ENCODE measurements at places on chromosomes 1 and 21.

- no peak for DNase-seq
Observed at GRCh38 chr1:65387821-65388220, 32.6 kb upstream of the LEPR start.

- DNase-seq: no peak
Observed at GRCh38 chr1:28631713-28632112, 11.2 kb downstream of the TAF12 start.

- DNase-seq: peak; percentile 93
Observed at GRCh38 chr1:25760871-25761270, 39.1 kb upstream of the SELENON start.

DNA sequence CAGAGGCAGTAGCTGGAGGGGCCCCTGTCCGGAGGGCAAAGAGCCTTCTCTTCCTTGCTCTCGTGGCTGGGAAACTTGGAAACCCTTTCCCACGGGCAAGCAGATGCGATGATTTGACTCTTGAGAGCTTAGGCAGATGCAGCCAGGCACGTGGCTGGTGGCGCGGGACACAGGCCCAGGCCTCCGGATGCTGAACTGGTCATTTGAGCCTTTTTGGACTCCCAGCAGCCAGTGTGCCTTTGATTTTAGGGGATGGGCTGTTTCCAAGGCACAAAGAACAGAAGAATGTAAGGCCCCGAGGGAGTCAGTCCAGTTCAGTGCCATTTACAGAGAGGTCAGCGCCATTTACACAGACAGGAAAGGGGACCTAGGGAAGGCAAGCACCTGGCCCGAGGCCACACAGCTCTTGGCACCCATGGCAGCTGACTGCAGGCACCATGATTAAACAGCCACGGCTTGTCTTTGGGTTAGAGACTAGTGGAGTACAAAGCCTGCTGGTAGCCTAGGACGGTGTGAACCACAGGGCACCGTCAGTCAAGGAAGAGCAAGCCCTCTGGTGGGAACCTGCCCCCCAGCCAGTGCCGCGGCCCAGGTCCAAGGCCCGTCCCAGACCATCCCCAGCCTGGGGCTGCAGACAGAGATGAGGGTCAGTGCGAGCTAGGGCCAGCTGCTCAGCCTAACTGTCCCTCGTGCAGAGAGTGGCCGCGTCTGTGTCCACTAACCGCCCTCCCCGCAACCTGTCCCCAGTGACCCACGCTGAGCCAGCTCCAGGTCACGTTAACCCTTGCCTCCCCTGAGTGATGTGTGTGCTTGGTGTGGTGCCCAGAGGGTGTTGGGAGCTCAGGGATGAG is 20.4 kb upstream of the CCDC27 start:
- no peak for DNase-seq

DNA sequence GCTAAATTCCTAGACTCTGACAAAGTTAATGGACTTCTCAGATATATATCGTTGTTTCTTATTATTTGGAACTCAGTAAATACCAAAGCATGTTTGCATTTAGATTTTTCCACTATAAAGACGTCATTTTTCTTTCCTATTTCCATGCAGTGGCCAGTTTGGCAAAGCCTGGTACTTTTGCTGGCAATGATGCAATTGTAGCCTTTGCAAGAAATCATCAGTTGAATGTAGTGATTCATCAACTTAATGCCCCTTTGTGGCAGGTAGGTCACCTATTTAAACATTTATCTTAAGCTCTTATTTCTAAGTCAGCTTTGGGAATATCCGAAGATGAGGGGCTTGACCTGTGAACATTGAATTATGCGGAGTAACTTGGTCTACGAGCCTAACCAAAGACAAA is 12.0 kb downstream of the OTUD3 start:
- DNase-seq: no peak

GRCh38 chr1:161020509-161021164 is at the start of gene F11R:
Gene F11R (minus strand): TSS chr1:161021152. CDS start chr1:161021073, 79 bp downstream.
- DNase-seq: peak; percentile 84

GRCh38 chr1:44367944-44368343 is 12.9 kb upstream of the ERI3 start:
- DNase-seq: no peak

- DNase-seq: no peak
Observed at GRCh38 chr1:91381844-91382243, 22.8 kb downstream of the HFM1 start.

- DNase-seq: peak; percentile 83
Observed at GRCh38 chr1:25796811-25797458, 3.1 kb upstream of the SELENON start.

- no peak for DNase-seq
Observed at GRCh38 chr1:223709598-223709997, 2.7 kb upstream of the CAPN2 start.

DNA sequence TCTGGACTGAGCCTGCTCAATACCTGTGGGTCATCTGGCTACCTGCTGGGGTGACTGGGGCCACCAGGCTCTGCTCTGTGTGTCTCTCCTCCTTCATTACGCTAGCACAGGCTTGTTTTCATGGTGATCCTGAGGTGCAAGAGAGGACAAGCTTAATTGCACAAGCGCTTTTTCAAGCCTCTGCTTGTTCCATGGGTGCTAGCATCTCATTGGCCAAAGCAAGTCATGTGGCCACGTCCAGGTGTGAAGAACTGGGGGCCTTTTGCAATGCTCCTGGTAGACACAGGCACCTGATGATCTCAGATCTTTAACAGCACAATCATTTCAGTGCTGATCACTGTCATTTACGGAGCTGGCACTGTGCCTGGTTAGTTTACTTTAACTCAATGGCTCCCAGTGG is 114.6 kb downstream of the KAZN start:
- DNase-seq: no peak

DNA sequence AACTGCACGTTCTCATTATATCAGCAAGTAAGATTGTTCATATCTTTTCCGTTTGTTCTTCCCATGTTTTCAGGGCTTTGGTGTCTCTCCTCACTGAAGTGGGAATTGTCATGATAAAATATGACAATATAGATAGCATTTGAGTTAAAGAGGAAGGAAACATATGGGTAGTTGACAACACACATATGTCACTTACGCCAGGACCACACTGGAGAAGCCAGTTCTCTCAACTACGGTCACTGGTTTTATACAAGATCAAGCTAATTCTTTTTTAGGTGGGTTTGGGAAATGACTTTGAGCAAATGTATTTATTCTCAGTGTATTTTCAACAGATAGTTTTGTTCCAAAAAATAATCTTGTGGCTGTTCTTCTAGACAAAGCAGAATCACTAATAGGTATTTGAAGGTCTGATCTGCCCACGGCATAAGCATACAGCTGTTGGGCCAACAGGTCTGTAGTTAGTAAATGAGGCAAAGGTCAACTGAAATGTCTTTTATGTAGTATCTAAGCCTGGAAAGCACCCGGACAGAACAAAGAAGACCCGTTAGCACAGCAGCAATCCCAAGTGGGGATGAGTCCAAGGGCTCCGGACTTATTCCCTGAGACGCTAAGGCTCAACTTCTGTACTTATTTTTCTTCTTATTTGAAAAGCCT is 433.6 kb upstream of the ZP4 start:
- DNase-seq: no peak

GRCh38 chr1:24341260-24341659 is 22.1 kb downstream of the GRHL3 start:
- peak; percentile 21 for DNase-seq

DNA sequence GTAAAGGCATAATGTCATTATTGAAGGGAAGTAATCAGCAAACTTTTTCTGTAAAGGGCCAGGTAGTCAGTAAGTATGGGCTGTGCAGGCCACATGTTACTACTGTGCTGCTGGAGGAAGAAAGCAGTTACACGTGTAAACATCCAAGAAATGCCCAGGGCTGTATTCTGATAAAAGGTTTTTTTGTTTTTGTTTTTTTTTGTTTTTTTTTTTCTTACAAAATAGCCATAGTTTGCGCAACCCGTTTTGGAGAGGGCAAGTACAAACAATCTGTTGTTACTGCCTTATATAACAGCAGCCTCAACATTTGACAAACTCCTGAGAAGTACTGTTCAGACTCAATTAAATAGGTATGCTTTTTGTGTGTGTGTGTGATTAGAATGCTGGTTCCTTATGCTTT is 26.7 kb upstream of the MTMR11 start:
- no peak for DNase-seq

GRCh38 chr1:60891281-60891680 is 191.1 kb upstream of the NFIA start:
- DNase-seq: no peak

DNA sequence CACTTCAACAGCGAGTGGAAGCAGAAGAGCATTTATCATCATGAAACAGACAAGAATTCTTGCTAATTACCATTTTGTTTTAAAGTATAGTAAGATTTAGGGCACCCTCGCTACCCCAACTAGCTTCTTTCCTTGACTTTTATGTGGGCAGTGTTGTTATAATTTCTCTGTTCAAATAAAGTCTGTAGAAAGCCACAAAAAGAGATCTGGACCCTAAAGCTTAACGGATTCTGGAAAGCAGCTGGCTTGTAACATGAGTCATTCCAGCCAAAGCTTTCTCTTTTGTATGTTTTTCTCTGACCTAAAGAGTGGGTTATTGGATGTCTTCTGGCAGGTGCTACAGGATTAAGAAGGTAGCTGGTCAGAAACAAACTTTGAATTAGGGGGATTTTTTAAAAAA is 37.4 kb downstream of the RUNX1 start:
- DNase-seq: no peak

- no peak for DNase-seq
Observed at GRCh38 chr1:158028969-158029368, 35.5 kb downstream of the KIRREL1 start.

- no peak for DNase-seq
Observed at GRCh38 chr21:45226540-45227326, 61.0 kb downstream of the POFUT2 start.

- no peak for DNase-seq
Observed at GRCh38 chr21:24316277-24316922, 1290.9 kb downstream of the MRPL39 start.

DNA sequence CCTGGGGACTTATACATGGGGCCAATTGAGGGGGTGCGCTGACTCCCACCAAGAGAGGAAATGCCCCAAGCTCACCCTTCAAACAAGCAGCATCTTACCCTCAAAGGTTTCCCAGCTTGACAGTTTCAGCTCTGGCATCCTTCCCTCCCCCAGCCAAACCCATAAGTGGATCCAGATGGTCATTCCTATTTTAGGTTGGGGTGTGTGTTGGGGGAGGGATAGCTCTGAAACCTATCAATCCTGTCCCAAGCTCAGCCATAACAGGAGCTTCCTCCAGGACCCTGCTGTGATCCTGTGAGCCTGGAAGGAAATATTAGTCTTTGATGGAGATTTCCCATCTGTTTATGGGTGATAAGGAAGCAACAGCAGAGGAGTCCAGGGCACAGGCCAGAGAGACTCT is 3.4 kb upstream of the TMEM222 start:
- DNase-seq: no peak

- DNase-seq: peak; percentile 21
Observed at GRCh38 chr1:229024528-229025130, 246.3 kb upstream of the RAB4A start.

DNA sequence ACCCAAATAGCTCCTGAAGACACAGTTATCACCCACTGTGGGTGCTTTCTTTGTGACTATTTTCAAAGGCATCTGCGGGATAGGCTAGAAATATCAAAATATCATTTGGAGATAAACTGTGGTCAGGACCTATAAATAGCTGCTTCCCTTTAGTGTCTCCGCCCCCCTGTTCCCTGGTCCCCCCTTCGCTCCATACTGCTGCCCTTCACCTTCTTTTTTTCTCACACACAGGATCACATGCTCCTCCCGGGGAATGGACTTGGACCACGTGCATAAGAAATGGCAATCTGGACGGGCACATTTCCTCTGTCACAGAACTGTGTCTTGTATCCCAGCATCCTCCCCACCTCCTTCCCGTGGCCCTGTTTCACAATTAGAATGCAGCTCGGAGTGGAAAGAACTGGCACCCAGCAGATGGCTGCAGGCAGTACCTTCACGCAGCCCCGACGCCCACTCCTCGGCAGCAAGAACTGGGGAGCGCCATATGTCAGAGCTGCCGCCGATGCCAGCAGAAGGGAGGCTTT is 68.8 kb upstream of the SSX2IP start:
- no peak for DNase-seq

DNA sequence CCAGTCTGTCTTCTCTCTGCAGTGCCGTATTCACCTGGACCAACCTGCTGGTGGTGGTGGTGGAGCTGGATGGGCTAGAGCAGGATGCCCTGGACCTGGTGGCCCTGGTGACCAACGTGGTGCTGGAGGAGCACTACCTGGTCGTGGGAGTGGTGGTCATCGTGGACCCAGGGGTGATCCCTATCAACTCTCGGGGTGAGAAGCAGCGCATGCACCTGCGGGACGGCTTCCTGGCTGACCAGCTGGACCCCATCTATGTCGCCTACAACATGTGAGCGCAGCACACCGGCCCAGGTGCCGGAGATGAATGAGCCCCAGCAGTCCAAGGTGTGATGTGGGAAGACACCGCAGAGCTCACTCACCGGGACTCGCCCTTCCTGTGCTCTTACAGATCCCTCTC is 37.5 kb downstream of the S100B start:
- no peak for DNase-seq

GRCh38 chr1:90729504-90730242 is 12.6 kb upstream of the BARHL2 start:
- no peak for DNase-seq

GRCh38 chr1:165674599-165674998 is 23.8 kb downstream of the ALDH9A1 start:
- peak; percentile 52 for DNase-seq

DNA sequence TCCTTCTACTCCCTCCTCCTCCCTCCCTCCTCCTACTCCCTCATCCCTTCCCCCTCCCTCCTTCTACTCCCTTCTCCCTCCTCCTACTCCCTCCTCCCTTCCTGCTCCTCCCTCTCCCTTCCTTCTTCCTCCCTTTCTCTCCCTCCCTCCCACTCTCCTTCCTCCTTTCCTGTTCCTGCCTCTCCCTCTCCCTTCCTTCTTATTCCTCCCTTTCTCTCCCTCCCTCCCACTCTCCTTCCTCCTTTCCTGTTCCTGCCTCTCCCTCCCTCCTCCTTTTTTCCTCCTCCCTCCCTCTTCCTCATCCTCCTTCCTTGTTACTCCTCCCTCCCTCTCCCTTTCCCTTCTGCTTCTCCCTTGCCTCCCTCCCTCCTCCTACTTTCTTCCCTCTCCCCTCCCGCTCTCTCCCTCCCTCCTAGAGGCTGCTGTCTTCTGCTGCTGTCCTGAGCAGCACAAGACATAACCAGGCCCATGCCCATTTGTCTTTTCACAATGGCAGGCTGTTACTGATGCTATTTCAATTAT is 41.1 kb downstream of the WNT9A start:
- DNase-seq: no peak

DNA sequence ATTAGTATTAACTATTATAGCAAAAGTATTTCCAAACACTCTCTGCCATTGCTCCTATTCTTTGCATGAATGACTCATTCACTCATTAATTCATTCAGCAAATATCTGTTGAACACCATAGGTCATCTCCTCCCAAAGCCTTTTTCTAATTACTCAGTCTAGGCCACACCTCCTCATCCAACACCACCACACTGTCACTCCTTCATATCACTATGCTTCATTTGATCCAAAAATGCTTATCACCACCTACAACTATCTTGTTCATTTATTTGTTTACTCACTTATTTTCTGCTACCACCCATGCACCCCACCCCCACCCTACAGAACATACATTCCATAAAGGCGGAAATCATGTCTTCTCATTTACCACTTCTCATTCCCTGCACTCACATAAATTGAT is 94.4 kb upstream of the TNFSF4 start:
- peak; percentile 32 for DNase-seq
